Stimulated activated CD4-positive, alpha-beta T cell treated with anti-CD3 and anti-CD28 coated beads, Interleukin-4, amount 100 ng/mL, for 4 hours (primary cell): ENCODE measurements at places on chromosomes 1 and 21.
A peak's percentile ranks its signal among the peaks of the same experiment; 100 is the strongest.

DNA sequence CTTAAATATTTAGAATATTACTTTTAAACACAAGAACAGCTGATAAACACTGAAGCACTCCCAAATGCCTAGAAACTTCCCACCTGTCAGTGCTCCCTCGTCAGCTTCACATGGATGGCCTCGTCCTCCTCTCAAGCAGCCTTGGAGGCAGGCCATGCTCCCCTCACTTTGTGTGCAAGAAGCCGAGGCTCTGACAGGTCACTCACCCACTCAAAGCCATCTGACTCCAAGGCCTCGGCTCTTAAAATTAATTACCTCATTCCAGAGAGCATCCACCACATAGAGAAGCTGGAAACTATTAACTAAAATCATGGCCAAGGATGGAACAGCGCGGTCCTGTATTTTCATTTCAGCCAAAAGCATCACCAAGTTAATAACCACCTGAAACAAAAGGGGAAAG, 17.8 kb downstream of the LBR start:
- DNase-seq: no peak

DNA sequence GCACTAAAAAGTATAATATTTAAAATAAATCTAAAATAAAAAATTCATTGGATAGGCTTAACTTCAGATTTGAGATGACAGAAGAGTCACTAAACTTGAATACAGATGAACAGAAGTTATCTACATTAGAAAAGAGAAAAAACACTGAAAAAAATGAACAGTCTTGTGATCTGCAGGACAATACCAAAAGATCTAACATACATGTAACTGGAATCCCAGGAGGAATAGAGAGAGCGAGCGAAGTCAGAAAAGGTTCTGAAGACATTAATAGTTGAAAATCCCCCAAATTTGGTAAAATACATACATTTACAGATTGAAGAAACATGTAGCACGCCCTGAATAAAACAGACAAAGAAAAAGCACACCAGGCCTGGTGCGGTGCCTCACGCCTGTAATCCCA, 21.2 kb downstream of the B3GALNT2 start:
- DNase-seq: no peak

GRCh38 chr1:22001409-22001808, at the start of gene CELA3A:
Gene CELA3A, plus strand, starts transcription at chr1:22001657. Its CDS starts 18 bp downstream, at chr1:22001675.
- no peak for DNase-seq

DNA sequence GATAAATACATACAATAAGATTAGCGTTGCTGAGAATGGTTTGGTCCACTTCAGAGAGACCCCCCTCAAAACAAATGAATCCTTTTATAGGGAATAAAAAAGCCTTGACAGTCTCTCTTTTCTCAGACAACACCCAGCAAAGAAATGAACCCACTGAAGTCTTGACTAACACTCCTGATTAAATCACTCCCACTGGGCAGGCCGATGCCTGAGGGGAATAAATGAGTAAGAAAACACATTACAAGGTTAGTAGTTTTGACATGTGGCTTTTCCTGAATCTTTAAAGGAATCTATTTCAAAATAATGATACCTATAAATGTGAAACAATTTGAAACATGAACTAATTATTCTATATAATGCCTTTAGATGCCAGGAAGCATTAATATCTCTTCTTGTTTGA, 146.9 kb upstream of the POGK start:
- DNase-seq: no peak

GRCh38 chr1:168243198-168243597, 17.4 kb downstream of the SFT2D2 start:
- DNase-seq: no peak

DNA sequence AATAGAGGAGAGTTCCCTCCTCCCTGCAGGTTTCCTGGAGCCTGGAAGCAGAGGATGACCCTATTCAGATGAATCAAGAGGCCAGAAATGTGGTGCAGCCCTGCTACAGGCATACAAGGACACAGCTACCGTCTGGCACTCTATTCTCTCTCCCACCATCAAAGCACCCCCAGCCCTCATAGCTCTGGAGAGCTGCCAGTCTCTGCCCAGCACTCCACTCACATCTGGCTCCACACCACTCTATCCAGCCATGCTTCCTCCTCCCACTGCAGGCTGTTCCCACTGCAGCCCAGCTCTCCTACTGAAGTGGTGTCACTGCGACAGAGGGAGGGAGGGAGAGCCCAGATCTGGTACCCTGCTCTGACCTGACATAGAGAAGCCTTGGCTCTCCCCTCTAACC, 18.4 kb downstream of the SYT2 start:
- no peak for DNase-seq

- DNase-seq: no peak
These were observed 43.5 kb downstream of the MAST2 start for GRCh38 chr1:45846931-45847330.

- no peak for DNase-seq
These were observed 39.0 kb upstream of the USH2A start for GRCh38 chr1:216462066-216462775.

DNA sequence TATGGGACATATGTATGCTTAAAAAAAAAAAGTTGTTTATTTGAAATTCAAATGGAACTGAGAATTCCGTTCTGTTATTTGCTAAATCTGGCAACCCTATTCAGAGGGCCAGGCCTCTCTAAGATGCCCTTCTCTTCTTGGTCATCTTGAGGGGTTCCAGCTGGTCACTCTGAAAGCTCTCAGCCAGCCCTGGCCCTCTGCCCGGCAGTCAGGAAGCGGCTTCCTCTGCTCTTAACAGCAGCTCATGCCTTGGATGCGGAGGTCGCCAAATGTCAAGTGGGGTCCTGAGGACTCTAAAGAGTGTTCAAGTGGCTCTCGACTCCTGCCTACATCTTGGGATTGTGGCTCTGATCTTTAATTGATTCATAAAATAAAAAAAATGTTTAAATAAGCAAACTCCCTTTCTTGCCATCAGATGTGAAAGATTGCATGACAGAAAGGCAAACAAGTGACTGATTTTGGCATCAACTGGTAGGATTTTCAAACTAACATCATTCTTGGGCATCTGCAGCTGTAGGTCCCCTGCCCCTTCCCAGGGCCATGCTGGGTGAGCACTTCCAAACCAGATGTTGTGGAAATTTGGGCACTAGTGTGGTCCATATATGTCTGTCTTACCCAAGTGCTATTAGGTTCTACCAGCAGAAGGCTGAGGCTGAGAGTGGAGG, 130.8 kb downstream of the PRDM2 start:
- DNase-seq: no peak

DNA sequence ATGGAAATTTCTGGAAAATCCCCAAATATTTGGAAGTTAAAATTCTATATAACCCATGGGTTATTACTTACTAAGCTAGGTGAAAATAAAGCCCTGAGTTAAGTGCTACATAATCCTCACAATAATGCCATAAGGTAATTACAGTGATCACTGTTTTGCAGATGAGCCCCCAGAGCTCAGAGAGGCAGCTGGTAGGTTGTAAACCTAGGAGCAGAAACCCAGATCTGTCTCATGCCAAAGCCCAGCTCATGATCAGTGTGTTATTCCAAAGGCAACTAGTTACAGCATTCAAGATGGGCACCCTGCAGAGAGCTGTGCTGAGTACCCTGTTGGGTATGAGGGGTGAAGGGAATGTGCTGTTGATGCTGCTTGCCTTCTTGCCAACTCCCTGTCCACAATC, 10.8 kb upstream of the MYOG start:
- DNase-seq: no peak

DNA sequence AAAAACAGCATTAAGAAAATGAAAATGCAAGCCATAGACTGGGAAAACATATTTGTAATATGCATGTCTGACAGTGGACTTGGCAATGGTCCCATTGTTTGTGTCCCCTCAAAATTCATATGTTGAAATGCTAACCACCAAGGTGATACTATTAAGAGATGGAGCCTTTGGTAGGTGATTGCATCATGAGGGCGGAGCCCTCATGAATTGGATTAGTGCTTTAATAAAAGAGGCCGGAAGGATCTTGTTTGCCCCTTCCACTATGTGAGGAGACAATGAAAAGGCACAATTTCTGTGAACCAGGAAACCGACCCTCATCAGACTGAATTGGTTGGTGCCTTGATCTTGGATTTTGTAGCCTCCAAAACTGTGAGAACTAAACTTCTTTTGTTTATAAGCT, 232.3 kb downstream of the GPR52 start:
- DNase-seq: no peak

DNA sequence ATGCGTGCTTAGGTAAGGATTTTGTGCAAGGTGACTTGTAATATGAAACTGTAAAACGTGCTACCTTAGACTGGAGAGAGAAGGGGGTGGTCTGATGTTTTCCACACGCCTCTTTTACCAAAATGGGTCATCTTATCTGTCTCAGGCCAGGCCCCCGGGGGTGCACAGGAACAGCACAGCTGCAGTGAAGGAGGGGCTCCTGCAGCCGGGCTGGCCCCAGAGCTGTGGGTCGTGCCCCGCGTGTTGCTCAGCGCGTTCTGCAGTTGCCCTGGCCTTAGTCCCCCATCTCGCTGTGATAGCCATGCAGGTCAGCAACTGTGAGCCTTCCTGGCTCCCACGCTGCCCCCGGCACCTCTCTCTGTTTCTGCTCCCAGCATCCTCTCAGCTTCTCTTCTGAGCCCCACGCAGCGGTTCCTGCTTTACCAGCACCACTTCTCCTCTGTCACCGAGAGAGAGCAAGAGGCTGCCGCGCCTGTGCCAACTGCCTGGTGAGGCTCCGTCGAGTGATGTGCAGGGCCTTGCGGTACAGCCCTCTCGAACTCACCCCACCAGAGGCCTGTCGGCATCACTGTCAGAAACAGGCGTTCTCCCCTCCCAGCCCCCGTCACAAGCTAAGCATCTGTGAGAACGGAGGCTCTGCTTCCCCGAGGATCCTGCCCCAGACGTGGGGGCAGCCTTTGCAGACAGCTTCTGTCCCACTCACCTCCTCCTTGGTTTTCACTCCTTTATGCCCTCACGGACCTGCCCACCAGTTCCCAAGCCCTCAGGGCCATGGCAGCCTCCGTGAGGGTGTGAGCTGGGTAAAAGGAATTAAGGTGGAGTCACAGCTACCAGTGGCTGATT, 73.3 kb downstream of the ADARB1 start:
- no peak for DNase-seq

- DNase-seq: no peak
These were observed 54.3 kb upstream of the RAB3GAP2 start for GRCh38 chr1:220326578-220326977.

DNA sequence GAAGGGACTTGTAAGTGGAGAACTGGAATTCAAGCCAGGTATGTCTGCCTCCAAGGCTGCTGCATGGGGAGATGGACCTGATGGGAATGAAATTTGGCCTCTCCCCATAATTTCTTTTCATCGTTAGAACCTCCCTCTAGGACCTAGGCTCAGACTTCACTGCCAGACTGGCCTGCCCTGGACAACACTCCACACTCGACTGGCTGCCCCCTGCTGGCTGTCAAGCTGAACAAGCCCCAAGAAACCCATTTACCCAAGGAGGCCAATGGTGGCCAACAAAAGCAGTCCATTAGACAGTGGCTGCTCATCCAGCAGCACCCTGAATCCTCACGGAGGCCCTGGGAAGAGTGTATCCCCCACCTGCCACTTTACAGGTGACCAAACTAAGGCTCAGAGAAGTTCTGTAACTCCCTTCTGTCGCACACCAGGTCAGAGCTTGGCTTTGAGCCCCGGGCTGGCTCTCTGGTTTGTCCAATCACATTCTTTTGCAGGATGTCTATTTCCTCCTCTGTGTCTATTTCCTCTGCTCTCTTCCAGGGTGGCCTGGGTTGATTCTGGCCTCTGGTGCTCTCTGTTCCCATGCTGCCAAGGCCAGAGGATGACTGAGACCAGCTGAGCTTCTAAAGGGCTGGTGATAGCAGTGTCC, 3.8 kb downstream of the RNF186 start:
- DNase-seq: peak; percentile 20

- DNase-seq: no peak
These were observed 231.0 kb upstream of the KAZN start for GRCh38 chr1:14367451-14367850.

GRCh38 chr1:31421371-31422040, 8.5 kb downstream of the SERINC2 start:
- DNase-seq: no peak

GRCh38 chr1:198486903-198487302, 53.6 kb downstream of the ATP6V1G3 start:
- no peak for DNase-seq

DNA sequence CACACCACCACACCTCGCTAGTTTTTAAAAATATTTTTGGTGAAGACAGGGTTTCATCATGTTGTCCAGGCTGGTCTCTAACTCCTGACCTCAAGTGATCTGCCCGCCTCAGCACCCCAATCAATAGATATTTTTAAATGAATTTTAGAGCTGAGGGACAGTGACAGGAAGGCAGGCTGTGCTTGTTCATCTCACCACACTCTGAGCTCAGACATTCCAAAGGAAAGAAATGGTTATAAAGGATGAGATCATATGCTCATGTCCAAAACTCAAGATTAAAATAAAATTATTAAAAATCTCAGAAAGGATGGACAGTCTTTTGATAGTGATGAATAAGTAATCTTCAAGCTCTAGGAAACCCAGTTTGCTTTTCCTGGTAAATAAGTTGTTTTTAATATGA, 40.9 kb downstream of the L1TD1 start:
- DNase-seq: no peak

GRCh38 chr1:85065550-85065949, 17.2 kb upstream of the MCOLN3 start:
- DNase-seq: no peak

DNA sequence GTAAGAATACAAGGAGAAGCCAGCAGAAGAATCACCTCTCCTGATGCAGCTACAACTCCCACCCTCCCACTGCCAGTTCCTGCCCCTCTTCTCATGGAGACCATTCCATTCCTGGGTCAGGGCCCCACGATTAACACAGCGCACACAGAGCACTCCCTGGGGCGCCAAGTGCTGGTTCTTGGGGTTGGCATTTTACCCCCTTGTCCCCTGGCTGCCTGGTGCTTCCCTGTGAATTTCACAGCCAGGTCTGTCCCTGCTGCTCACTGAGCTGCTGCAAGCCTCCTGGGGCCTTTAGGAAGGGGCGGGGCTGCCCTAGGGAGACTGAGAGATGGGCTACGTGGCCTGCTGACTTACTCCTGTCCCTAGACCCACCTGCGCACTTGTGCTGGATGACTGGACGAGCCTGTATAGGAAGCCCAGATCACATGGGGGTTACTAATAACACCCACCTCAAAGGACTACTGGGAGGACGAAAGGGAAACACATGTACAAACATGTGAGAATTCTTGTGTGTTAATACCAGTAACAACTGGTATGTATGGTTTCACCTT, 4.8 kb downstream of the ZNF672 start:
- DNase-seq: no peak

GRCh38 chr1:230463760-230464159, 37.6 kb upstream of the PGBD5 start:
- no peak for DNase-seq

GRCh38 chr1:63189677-63190076, 132.7 kb upstream of the FOXD3 start:
- no peak for DNase-seq

GRCh38 chr1:183702087-183702812, 49.1 kb upstream of the APOBEC4 start:
- DNase-seq: no peak

GRCh38 chr1:28466226-28466778, 39.5 kb upstream of the RCC1 start:
- no peak for DNase-seq

GRCh38 chr1:189597083-189597482, 880.6 kb downstream of the BRINP3 start:
- DNase-seq: no peak

GRCh38 chr1:233316473-233316872, 11.1 kb upstream of the MAP3K21 start:
- no peak for DNase-seq
